Activated CD4-positive, alpha-beta memory T cell treated with anti-CD3 and anti-CD28 coated beads, Interleukin-2, amount 10 ng/mL, durations not matched to agents 7 days and 5 days (primary cell): ENCODE measurements at places on chromosomes 2 and 18. TPM values are rescaled to one million over a fixed set of nuclear protein-coding genes. Genes with fewer than 3 reads are reported as not detected.

GRCh38 chr2:199309973-199310372, 147.8 kb downstream of the SATB2 start:
- H3K27me3 ChIP-seq, result no peaks in the 10 kb centered on the region
- H3K4me3 ChIP-seq, result no peak overlapping the region
- no peak overlapping the region for H3K27ac ChIP-seq
- H3K4me1 ChIP-seq, result no peaks in the 10 kb centered on the region
- DNase-seq, result no peak

The AOX1 gene
- 0.15 TPM for total RNA-seq

GRCh38 chr2:181352158-181352557, 105.0 kb upstream of the ITGA4 start:
- no peaks in the 10 kb centered on the region for H3K27me3 ChIP-seq
- H3K4me3 ChIP-seq, result no peak overlapping the region
- H3K36me3 ChIP-seq, result peaks cover 12% of the 10 kb centered on the region
- peaks cover 17% of the 10 kb centered on the region for H3K4me1 ChIP-seq

The PDCD1 gene
- 17.9 TPM for total RNA-seq
